CD4-positive, alpha-beta T cell treated with Interleukin-2 at 100 ng/mL for 4 hours (primary cell): ENCODE measurements at places on chromosomes 3 and 15.
A peak's percentile ranks its signal among the peaks of the same experiment; 100 is the strongest.

DNA sequence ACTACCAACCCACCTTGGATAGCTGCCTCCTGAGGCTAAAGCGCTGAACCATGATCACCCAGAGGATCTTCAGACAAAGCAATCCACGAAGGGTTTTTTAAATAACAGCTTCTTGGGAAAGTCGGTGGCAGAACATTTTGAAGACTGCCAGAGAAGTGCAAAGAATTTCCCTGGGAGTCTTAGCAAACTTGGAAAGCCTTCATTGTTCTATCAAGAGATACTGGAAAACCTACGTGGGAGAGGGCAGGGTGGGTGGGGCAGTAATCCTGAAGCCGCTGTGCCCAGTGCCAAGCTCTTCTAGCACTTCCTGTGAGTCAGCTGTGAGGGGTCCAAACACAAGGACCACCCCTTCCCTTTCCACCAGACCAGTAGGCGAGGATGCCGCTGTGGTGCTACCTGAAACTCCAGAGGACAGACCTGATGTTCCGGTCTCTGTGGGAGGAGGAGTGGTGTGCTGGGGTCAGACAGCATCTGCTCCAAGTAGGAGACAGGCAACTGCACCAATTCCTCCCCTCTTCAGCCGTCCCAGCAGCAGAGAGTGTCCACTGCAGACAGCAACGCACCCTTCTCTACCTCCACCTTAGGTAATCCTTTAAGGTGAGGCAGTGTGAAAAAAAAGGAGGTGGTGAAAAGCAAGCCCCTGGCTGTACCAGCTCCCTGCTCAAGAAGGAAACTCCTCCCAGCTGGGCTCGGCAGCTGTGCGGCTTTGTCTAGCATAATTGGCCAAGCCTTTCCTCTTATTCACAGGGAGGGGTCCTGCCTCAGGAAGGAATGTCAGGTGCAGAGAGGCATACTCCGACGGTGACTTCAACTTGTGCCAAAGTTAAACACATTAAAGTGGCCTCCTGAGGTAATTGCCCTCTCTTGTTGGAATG is 99.0 kb downstream of the TMCC1 start:
- DNase-seq = no peak

- DNase-seq = no peak
Observed at GRCh38 chr15:97189162-97189780, 771.2 kb upstream of the ARRDC4 start.

- DNase-seq = no peak
Observed at GRCh38 chr3:69488026-69488425, 102.1 kb upstream of the FRMD4B start.

DNA sequence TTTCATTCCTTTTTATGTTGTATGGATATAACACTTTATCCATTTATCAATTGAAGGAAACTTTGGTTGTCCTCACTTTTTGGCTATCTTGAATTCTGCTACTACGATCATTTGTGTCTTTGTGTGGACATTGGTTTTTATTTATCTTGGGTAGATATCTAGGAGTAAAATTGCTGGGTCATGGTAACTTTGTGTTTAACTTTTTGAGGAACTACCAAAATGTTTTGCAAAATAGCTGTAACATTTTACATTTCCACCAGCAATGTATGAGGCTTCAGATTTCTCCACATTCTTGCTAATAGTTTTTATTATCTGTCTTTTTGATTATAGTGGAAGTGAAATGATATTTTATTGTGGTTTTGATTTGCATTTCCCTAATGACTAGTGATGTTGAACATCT is 55.6 kb downstream of the TLNRD1 start:
- no peak for DNase-seq

DNA sequence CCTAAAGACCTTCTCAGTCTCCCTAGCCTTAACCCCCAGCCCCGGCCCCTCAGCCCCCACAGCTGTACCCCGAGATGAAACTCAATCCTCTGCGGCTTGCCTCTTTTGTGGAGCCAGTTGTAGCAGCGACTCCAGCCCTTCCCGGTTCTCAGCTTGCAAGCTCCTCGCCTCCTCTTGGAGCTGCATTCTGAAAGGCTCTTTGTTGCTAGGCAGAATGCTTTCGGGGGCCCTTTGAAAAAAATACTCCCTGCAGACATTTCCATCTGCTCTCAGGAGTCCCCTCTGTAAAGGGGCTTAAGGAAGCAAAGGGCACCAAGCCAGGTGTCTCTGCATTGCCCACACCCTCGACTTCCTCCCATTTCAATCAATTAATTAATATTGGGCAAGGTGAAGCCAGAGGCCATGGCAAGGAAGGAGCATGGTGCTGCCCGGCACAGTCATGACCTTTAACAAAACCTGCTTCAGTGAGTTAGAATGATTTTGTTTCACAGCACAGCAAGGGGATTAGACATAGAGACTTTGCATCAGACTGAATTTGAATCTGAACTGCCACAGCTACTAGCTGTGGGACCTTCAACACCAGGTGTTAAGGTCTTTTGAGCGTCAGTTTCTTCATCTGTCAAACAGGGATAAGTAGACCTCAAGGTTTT is 65.5 kb downstream of the SRGAP3 start:
- no peak for DNase-seq

DNA sequence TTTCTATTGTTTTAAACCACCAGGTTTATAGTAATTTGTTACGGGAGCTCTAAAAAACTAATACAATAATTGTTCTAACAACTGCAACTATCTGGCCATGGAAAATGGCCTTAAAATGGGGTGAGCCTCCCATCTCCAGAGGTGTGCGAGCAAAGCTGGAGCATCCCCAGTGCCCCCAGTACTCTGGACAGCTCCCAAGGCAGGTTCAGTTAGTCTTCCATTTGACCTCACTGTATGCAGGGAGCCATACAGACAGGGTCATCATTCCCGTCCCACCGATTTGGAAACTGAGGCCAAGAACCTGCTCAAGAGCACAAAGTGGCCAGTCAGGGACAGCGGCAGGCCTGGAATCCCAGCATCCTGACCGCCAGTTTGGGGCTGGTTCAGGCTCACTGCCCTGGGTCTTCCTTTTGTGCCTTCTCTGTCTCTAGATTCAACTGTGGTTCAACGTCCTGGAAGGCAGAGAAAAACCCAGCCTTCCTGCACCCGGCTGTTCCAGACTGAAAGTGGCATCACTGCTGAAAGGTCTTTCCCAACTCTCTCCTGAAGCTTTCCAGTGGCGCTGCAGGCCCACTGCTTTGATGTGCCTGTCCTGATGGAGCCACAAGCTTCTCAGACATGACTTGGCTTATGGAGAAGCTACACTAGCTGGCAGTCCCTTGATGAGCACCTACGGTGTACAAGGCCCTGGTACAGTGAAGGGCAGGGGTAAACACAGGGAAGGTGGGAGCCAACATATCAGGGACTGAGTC is 76.6 kb upstream of the LINGO1 start:
- DNase-seq = no peak

- no peak for DNase-seq
Observed at GRCh38 chr15:41630616-41631217, 29.5 kb upstream of the MGA start.

- DNase-seq = no peak
Observed at GRCh38 chr3:171935261-171936123, 92.3 kb downstream of the TMEM212 start.

GRCh38 chr3:2920103-2920502 is 190.1 kb downstream of the IL5RA start:
- no peak for DNase-seq

- DNase-seq = peak; percentile 30
Observed at GRCh38 chr3:39408493-39409372, 2.2 kb downstream of the RPSA start.

- no peak for DNase-seq
Observed at GRCh38 chr15:70566047-70566835, 197.1 kb downstream of the UACA start.

DNA sequence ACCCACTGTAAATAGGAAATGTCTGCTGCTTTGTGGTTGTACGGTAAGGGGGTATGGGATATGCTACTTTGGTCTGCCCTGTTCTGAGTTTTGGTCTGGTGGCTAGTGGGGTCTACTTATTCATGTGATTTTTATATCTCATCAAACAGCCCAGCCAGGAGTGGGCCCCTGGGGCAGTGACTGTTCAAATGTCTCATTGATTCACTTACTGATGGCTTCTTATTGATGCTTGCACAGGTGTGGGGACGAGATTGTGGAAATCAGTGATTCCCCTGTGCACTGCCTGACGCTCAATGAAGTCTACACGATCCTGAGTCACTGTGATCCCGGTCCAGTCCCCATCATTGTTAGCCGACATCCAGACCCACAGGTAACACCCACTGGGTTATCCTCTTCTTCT is 38.5 kb downstream of the STARD5 start:
- no peak for DNase-seq

DNA sequence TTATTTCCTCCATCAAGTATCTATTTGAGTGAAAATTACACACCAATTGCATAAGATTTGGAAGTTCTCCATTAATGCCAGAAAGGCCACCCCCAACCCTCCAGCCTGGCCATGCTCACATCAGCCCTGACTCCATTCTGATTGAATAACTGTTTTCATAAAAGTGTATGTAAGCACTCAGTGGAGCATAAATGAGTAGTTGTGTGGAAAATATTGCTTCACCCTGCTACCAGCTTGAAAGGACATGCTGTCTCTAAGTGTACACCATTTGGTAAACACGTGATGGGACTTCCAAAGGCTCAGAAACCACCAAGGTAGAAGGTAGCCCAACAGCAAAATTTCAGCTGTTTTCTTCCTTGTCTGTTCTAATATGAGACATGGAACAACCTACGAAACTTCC is 393.8 kb downstream of the ZNF385D start:
- no peak for DNase-seq

GRCh38 chr3:126461450-126462070 is 14.1 kb downstream of the ZXDC start:
- DNase-seq = no peak

GRCh38 chr3:2802429-2802828 is 307.7 kb downstream of the IL5RA start:
- no peak for DNase-seq

DNA sequence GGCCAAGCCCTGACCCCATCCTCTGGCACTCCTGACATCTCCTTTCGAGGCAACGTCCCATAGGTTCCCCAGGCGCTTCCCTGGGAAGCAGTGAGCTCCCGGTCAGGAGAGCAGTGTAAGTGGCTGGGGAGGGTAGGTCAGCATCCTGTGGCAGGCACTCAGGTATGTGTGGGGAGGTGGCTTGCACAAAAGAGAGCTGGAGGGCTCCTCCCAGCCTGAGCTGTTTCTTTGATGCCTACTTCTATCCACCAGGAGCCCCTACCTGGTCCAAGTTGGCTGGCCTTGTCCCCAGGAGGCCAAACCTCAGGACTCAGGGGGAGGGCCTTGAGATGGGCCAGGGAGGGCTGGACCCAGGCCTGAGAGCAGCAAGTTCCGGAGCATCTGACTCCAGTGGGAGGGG is 31.7 kb upstream of the LINGO1 start:
- DNase-seq = no peak

GRCh38 chr15:50381438-50381837 is 26.4 kb upstream of the GABPB1 start:
- DNase-seq = no peak

DNA sequence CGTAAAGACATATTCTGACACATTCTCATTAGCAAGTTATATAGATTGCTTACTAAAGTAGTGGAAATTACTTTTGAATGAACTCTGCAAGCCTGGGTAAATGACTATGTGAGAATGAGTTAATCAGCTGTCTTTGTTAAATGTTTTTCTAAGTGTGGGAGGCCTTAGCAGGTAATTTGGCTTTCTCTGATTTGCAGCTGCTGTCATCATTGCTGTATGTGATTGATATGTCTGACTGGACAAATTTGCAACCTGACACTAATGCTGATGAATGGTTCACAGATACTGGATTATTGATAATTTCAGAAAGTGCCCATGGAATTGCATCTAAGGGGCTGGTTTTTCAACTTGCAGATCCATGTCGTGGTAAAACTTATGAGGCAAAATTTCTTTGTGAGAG is 372.2 kb upstream of the SGO1 start:
- DNase-seq = no peak

- no peak for DNase-seq
Observed at GRCh38 chr3:182165234-182165633, 453.5 kb downstream of the SOX2 start.

GRCh38 chr3:34001022-34001421 is 202.6 kb downstream of the PDCD6IP start:
- no peak for DNase-seq

GRCh38 chr3:26825454-26825853 is 202.9 kb downstream of the LRRC3B start:
- DNase-seq = no peak

DNA sequence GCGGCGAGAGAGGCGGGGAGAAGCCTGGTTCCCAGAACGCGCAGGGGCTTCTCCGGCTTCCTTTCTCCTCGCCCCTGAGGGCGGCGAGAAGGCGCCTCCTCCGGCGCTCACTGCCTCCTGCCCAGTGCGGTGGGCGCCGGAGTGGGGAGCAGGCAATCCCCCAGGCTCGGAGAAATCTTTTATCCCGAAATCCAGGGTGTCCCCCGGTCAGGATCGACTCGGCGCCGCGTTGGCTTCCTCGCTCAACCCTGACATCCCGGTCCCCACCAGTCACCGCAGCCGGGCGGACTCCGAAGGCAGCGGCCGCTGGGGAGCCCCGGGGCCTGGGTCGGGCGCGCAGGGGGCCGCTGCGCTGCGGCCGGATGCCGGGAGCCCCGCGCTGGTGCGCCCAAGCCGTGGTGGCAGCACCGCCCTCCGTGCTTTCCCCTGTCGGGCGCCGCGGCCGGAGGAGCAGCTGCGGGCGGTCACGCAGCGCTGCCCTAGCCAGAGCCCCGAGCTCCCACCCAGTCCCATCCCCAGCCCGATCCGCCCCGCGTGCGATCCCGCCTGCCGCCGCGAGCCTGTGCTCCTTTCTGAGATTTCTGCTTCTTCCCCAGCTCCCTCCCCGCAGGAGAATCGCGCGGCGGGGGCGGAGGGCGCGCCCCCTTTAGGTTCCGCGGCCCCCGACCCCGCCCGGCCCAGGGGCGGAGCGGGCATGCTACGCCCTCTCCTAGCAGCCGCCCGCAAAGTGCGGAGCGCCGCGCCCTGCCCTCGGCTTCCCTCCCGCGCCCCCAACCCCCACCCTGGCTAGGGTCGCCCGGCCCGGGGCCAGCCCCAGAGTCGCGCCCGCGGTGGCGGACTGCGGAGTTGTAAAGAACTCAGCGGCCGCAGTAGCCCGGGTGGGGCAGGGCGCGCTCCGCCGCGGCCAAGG is 683 bp upstream of the CACNA2D3 start:
- no peak for DNase-seq

DNA sequence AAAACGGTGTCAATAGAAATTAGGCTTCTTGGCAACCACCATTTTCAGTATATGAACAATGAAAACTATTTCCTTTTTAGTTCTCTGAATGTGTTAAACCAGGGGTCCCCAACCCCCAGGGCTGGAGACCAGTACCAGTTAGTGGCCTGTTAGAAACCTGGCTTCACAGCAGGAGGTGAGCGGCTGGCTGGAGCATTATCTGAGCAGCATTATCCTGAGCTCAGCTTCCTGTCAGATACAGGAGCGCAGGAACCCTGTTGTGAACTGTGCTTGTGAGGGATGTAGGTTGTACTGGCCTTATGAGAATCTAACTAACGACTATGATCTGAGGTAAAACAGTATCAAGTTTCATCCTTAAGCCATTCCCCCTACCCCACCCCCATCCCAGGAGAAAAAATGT is 328.7 kb downstream of the ZBBX start:
- no peak for DNase-seq

DNA sequence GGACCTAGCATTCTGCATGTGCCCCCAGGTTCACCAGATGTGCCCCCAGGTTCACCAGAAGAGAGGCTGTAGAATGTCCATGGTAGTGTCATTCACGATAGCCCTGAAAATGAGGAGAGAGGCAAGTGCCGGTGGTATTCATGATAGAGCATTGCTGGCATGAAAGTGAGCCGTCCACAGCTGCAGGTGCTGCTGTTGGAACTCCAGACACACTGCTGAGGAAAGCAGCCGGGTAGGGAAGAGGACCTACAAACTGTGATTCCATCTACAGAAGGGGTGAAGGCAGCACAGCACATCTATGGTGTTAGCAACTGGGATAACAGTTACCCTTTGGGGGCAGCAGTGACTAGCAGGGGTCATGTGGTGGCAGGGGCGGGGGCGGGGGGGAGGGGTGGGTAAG is 125.0 kb upstream of the PLXNA1 start:
- no peak for DNase-seq
